ENCODE measurements at places on chromosomes 3 and 15. TPM values are rescaled to one million over a fixed set of nuclear protein-coding genes. Genes with fewer than 3 reads are reported as not detected.

- DNase-seq, result no peak
These were observed 56.3 kb downstream of the TJP1 start for GRCh38 chr15:29765898-29766527.

DNA sequence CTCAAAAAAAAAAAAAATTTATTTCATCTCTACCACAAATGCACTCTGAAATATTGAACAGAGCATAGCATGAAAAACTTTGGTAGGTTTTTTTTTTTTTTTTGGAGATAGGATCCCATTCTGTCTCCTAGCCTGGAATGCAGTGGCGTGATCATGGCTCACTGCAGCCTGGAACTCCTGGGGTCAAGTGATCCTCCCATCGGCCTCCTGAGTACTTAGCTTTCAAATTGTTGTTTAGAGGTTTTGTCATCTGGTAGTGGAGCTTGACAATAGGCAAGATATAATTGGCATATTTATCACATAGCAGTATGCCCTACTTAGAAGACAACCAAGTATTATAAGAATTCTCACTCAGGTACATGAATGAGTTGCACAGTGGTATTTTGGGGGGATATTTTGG lies 234.2 kb upstream of the ST8SIA2 start:
- DNase-seq, result no peak

- no peak for DNase-seq
These were observed 55.2 kb upstream of the GCNT3 start for GRCh38 chr15:59556380-59556779.

- no peak for DNase-seq
These were observed 43.0 kb upstream of the TLE3 start for GRCh38 chr15:70140543-70141375.

- DNase-seq, result no peak
These were observed 67.1 kb upstream of the UBE2E2 start for GRCh38 chr3:23136054-23136453.

The ACAN gene
- total RNA-seq, result 0.77 TPM

GRCh38 chr15:90871139-90871715 lies 2.8 kb downstream of the FURIN start:
- DNase-seq, result no peak

GRCh38 chr3:179743913-179744312 lies 91.1 kb downstream of the USP13 start:
- DNase-seq, result no peak

- no peak for DNase-seq
These were observed 188.1 kb upstream of the CHRM5 start for GRCh38 chr15:33780011-33780768.

DNA sequence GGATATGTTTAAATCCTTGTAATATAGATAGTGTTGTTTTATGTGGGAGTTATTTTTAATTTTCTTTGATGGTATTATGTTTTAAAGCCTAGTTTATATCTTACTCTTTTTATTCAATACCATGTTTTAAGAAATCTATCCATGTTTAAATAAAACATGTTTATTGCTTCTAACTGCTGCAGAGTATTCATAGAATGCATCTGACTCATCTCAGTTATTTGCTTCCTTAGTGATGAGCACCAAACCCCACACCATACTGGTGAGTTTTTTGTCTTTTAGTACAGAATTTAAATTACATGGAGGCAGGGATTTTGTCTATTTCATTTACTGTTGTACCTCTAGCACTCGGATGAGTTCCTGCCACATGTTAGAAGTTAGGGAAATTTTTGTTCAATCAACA lies 209.2 kb downstream of the NSUN3 start:
- no peak for DNase-seq

GRCh38 chr15:48888191-48888590 lies 10.3 kb downstream of the EID1 start:
- no peak for DNase-seq

- no peak for DNase-seq
These were observed 157.7 kb downstream of the RPLP1 start for GRCh38 chr15:69610277-69610676.

GRCh38 chr3:146160964-146161662 lies at the start of gene PLOD2:
TSS of gene PLOD2 (minus strand) at chr3:146161184. CDS start at chr3:146160989, 195 bp downstream.
- DNase-seq, result peak; percentile 73

The NR1D2 gene
- total RNA-seq, result 27.4 TPM

GRCh38 chr3:146178006-146178689 lies 17.2 kb upstream of the PLOD2 start:
- DNase-seq, result no peak

DNA sequence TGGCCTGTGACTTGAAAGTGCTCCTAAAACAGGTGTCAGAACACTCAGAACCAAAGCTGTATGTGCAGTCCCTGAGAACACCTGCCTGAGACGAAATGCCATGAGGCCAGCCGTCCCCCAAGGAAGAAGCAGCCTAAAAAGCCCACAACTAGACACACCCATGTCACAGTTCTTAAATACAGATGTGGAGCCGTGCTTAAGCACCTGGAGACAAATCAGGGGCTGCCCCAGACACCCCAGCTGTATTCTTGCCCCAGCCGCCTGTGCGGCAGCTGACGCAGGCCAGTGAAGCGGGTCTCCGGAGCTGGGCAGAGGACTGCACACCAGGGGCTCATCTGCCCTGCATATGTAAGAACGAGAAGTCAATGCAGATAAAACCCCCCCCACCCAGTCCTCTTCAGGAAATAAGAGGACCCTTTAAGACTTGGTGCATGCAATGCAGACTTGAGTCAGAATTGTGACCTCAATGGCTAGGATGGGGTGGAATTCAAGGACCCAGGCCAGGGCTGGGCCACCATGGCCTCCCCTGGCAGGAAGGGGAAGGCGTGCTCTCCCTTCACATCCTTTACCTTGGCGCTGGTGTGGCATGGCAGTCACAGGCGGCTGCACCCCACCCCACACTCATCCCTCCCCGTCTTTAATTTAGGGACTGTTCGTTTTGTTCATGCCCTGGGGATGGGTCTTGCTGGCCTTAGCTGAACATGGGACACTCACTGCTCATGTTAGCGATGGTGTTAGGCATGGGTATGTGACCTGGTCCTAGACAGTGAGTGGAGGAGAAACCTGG lies 27.7 kb upstream of the PLXNA1 start:
- DNase-seq, result peak; percentile 23

The KBTBD13 gene
- total RNA-seq, result 7.9 TPM

- DNase-seq, result no peak
These were observed 60.8 kb downstream of the SNRK start for GRCh38 chr3:43346978-43347749.

The GPR171 gene
- not detected for total RNA-seq

The MKRN2 gene
- 42.2 TPM for total RNA-seq

The LRRC31 gene
- not detected for total RNA-seq

- no peak for DNase-seq
These were observed 9.7 kb upstream of the SHF start for GRCh38 chr15:45197512-45197911.

The PP2D1 gene
- not detected for total RNA-seq

The TLR9 gene
- total RNA-seq, result 0.12 TPM

DNA sequence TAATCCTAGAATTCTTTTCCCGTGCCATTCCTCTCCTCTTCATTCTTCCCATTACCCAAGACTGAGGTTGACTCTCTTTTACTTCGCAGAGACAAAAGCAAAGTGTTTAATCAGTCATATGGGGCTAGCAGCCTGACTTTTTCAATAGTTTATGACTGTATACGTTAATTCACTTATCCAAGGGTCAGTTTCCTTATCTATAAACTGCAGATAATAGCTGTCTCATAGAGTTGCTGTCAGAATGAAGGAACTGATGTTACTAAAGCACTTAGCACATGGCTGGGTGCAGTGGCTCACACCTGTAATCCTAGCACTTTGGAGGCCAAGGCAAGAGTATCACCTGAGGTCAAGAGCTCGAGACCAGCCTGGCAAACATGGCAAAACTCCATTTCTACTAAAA lies 43.5 kb upstream of the ULK4 start:
- DNase-seq, result no peak

The TBCCD1 gene
- 8.6 TPM for total RNA-seq

- no peak for DNase-seq
These were observed 13.0 kb downstream of the SV2B start for GRCh38 chr15:91113030-91113429.

DNA sequence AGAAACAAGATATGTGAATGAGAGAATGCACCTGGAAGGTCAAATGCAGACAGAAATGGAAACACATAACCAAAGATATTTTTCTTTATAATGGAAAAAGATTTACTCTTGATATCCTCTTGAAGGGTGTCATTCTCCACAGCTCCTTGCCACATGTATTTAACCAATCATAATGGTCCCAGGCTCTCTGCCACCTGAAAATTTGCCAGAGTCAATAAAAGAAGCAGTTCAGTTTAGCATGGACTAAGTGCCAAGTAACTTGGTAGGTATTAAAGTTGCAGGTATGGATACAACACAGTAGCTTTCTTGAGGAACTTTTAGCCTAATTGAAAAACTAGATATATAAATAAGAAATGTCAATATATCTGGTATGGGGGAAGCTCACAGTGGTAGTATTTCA lies 33.5 kb downstream of the TUSC7 start:
- no peak for DNase-seq

DNA sequence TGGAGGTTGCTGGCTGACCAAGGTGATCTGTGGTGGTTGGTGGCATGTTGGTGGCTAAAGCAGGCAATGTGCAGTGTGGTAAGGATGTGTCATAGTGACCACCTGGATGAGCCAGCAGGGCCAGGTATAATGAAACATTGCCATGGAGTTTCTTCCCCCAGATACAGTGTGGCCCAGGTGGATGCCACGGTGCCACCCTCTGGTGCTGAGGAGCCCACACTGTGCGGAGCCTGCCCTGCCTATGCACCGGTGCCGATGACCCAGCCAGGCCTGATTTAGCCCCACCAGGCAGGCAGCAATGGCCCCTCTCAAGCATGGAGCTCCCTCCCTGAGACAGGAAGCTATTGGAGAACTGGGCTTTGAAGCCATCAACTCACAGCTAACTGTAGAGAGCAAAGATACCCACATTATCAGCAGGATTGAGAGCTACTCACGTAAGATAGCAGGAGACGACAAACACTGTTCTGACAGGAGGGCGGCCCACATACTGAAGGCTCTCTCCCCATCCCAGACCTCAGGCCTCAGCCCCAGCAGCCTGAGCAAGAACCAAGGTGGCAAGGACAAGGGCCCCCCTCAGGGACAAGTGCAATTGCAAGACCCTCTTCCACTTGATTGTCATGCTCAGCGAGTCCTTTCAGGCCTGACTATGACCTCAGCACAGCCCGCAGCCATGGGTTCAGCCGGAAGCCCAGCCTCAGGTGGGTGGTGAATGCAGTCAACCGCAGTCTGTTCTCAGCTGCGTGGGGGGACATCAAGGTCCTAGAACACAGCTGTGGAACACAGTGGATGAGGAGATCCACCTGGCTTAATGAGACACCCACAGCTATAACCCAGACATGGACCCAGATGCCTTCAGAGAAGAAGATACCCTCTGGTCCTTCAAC lies 82.8 kb upstream of the CDV3 start:
- DNase-seq, result no peak

The PAK6 gene
- total RNA-seq, result 17.4 TPM

GRCh38 chr15:63763476-63764123 lies 70.1 kb downstream of the HERC1 start:
- no peak for DNase-seq

DNA sequence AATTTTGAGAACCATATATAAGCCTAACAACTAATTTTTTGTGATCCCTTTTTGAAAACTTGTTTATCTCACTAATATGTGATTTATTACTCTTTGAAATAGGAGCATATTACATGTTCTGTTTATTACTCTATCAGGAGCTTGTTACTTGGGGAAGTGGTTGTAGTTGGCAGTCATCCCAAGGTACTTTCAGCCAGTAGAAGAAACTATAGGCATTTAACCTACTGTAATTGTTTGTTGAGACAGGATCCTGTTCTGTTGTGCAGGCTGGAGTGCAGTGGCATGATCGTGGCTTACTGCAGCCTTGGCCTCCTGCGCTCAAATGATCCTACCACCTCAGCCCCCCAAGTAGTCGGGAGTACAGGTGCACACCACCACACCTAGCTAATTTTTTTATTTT lies 195.6 kb downstream of the TCF12 start:
- no peak for DNase-seq

The TJP1 gene
- total RNA-seq, result 156 TPM

The ADAMTS7 gene
- total RNA-seq, result 24.6 TPM

The DNAH12 gene
- not detected for total RNA-seq

DNA sequence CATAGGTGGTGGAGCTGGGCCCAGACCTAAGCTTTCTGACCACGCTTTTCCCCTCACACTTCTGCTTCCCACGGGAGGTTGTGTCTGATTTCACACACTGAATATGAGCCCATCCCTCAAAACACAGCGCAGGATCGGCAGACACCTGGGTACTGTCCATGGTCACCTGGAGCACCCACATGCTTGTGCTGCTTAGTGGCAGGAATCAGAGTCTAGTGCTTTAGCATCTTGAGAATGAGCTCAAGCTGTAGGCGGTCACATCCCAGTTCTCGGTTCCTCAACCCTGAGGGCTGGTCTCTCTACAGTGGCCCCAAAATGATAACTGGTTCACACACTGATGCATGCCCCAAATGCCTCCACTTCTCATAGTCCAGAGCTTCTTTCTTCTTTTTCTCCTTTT lies 111.0 kb downstream of the SEMA5B start:
- DNase-seq, result no peak

DNA sequence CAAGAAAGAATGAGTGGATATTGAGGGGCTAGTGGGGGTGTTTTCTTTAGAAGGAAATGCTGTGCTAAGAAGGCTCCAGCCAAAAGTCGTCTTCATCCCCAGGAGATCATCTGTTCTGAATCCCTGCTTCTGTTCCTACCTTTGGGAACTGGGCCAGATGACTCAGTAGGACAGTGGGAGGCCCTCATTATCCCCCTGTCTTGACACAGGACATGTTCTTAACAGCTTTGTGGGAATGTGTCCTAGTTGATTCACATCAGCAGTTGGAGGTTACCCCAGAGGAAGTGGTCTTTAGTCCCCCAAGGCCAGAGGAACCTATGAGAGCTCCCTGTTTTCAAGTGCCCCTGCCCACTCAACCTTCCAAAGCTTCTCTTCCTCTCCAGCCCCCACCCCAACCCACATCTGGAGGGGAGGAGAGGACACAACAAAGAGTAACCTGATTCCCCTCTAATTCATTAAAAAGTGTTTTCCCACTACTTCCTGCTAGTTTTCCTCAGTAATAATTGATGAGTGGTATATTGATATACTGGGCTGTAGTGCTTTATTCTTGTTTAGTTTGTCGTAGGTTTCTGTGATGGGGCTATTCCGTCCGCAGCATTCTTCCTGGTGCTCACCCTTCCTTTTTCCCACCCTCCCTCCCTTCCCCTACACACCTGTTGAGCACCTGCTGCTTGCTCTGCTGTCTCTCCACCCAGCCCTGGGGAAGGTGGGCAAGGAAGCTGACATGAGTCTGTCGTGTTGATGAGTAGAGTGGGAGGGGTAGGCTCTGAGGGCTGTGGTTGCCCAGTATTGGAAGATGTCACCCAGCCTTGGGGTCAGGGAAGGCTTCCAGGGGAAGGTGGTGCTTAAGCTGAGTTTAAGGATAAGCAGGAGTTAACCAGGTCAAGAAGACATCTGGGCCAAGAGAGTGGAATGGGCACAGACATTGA lies 9.3 kb downstream of the PXYLP1 start:
- DNase-seq, result no peak

The CCDC33 gene
- not detected for total RNA-seq

The SMCO1 gene
- 17.1 TPM for total RNA-seq

The TMEM207 gene
- total RNA-seq, result not detected

The CCR3 gene
- total RNA-seq, result not detected

The SCAANT1 gene
- total RNA-seq, result not detected

Measured in heart left ventricle (tissue), 16 donors.